Activated CD4-positive, alpha-beta T cell treated with anti-CD3 and anti-CD28 coated beads, Interleukin-2, amount 50 U/mL, for 16 hours (primary cell): ENCODE measurements at places on chromosomes 2 and 18.

GRCh38 chr2:208001924-208002323 lies 23.4 kb downstream of the PLEKHM3 start:
- no peak for DNase-seq

DNA sequence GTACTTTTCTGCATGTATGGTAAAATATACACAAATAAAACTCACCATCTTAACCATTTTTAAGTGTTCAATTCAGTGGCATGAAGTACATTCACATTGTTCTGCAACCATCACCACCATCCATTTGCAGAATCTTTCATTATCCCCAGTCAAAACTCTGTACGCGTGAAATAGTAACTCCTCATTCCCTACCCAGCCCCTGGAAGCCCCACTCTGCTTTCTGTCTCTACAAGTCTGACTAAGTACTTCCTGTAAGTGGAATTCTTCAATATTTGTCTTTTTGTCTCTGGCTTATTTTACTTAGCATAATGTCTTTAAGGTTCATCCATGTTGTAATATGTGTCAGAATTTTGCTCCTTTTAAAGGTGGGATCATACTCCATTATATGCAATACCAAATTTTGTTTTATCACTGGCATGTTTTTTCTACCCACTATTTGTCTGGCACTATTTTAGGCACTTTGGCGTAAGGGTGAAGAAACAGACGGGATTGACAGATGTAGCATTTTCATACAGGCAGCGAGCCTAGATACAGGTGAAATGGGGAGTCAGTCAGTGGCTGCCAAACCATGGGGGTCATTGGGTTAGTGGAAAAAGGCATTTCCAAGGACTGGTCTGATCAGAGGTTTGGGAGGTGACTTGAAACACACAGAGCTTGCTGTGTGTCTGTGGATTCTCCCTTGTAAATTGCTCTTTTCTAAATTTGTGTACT lies 163.2 kb upstream of the MYCN start:
- no peak for DNase-seq

GRCh38 chr2:70328921-70329561 lies 27.2 kb upstream of the FAM136A start:
- no peak for DNase-seq

- peak; percentile 52 for DNase-seq
Observed at GRCh38 chr2:102417946-102418345, 5.0 kb upstream of the IL18RAP start.

- no peak for DNase-seq
Observed at GRCh38 chr2:18903750-18904149, 314.4 kb upstream of the NT5C1B start.

DNA sequence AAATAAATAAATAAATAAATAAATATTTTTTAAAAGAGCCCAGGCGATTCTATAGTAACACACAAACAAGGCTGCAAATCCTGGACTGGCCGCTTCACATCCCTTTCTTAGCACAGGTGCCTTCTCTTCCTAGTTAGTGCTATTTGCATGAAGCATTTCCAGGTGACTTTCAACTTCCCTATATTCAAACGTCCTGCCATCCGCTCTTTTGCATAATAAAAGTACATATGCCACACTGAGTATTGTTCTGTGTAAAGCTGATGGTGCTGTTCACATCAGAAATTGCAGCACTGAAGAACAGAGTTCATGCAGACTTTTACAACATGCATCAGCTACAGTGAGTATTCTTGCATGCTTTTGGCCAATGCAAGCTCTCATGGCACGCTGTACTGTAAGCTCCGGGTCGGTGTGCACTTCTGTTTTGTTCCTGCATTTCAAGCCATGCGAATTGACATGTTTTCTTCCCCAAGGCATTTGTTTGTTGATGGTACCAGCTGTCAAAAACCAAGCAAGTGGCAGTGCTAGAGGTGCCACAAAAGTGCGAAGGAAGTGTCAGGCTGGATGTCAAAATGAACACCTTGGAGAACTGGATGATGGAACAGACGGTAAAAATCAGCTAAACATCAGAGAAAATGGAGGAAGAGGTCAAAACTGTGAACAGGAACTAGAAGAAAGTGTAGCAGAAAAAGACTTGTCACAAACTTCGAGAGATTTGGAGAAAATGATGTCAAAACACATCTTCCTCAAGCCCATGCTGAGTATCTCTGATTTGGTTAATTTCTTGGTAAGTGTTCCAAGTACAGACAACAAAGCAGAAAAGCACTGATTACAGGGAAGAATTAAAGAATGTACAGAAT lies 25.5 kb upstream of the CEP68 start:
- no peak for DNase-seq

- no peak for DNase-seq
Observed at GRCh38 chr18:22499421-22499820, 81.7 kb upstream of the CTAGE1 start.

DNA sequence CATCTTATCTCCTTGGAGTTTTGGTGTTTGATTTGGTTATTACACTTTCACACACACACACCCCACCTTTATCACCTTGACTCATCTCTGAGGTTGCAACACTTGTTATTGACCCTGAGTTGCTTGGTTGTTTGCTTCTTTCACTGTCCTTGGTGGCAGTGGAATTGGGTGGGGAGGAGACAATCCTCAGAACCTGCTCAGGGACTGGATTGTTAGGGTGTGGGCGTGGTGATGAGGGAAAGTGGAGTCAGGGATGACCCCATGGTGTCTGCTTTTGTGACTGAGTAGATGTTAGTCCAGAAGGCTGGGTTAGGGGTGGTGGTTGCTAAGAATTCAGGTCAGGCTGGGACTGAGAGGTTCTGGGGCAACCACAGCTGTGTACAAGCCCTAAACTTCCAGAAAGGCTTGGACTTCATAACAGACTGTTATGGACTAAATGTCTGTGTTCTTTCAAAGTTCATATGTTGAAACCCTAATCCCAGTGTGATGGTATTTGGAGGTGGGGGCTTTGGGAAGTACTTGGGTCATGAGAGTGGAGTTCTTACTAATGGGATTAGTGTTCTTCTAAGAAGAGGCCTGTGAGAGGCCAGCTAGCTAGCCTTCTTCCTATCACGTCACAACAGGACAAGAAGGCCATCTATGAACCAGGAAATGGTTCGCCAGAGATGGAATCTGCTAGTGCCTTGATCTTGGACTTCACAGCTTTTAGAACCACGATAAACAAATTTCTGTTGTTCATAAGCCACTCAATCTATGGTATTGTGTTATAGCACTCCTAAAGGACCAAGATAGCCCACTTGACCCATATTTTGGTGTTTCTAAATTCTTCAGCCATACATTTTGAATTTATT lies 3.4 kb upstream of the DIS3L2 start:
- no peak for DNase-seq

GRCh38 chr18:11800566-11801334 lies 50.5 kb upstream of the CHMP1B start:
- no peak for DNase-seq

- DNase-seq = no peak
Observed at GRCh38 chr2:159811232-159811631, 13.2 kb upstream of the CD302 start.

DNA sequence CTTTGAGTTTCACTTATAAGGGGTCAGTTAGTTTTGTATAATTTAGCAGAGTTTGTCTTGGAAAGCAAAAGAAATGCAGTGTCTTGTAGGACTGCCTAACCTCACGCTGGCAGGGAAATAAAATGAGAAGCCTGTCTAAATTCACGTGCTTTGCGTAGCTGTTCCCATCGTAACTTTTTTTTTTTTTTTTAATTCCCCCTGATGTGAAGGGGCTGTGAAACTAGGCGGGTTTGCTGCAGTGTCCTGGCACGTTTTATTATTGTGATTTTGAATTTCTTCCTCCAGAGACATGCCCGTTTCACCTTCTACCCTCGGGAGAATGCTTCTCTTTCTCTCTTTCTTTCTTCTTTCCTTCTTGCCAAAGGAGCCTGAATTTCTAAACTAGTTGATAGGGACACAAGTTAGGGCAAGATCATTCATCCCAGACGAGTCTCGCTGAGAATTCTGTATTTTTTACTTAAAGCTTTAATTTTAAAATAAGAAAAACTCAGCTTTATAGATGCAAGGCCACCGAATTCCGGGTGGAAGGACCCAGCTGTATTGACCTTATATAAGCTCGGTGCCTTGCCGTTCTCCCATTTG lies 2.3 kb downstream of the MEIS1 start:
- no peak for DNase-seq

GRCh38 chr2:31353179-31353578 lies 61.4 kb downstream of the XDH start:
- DNase-seq = no peak

DNA sequence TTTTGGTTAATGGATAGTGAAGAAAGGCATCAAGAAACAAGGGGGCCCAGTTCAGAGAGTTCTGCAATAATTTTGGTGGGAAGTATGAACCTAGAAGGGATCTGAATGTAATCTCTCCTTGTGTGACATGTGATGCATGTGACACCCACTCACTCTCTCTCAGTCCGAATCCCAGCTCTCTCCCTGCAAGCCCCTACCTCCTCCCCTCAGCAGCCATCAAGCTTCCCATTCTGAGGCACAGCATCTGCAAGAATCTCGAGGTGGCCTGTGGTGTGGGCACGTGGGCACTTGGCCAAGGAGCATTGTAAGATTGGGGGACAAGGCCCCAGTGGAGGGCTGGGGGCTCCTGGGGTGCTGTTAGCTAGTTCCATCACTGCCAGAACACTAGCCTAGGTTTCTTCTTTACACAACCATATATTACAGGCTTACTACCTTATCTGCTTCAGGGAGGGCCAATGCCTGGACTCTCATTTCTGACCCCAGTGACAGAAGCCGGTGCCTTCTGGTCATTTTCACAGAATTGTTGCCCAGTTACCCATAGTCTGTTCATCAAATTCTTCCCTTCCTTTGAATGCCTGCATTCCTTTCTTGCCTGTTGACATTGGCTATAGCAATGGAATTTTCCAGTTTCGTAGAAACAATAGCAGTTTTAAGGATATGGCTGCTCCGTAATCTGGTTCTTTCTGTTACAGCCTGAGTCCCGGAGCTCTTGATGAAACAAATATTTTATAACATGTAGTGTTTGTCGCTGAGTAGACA lies 13.3 kb upstream of the LCLAT1 start:
- no peak for DNase-seq
